ENCODE measurements at places on chromosomes 6 and 20. TPM values are rescaled to one million over a fixed set of nuclear protein-coding genes. Genes with fewer than 3 reads are reported as not detected.

- no peak for DNase-seq
These were observed 266.1 kb upstream of the PTCHD4 start for GRCh38 chr6:48377115-48377514.

DNA sequence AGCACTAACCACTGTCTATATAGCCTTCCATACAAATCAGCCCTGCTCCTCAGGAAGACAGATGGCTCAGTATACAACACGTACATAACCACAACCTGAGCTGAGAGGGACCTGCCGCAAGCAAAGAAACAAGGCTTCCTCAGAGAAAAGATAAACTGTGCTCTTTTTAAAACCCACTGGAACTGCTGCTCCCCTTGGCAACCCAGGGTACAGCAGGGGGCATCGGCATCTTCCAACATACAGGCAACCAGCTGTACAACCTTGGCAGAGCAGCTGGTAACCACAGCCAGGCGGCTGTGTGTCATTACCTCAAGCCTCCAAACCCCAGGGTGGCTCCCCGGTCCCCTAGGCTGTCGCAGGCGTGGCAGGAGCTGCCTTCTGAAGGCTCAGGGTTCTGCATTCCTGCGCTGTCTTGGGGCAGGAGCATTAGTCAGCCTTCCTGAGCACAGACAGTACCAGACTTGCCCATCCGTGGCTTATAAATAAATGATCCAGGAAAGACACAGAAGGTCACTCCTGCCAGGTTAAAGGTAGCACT is 249.5 kb downstream of the ADGRG6 start:
- DNase-seq: no peak

The CALHM5 gene
- 7.2 TPM for total RNA-seq

GRCh38 chr20:47699818-47700217 is 85.5 kb downstream of the SULF2 start:
- DNase-seq: no peak

The SPTLC3 gene
- total RNA-seq: 13.6 TPM

GRCh38 chr6:109166673-109167072 is 71.4 kb downstream of the CEP57L1 start:
- DNase-seq: no peak

DNA sequence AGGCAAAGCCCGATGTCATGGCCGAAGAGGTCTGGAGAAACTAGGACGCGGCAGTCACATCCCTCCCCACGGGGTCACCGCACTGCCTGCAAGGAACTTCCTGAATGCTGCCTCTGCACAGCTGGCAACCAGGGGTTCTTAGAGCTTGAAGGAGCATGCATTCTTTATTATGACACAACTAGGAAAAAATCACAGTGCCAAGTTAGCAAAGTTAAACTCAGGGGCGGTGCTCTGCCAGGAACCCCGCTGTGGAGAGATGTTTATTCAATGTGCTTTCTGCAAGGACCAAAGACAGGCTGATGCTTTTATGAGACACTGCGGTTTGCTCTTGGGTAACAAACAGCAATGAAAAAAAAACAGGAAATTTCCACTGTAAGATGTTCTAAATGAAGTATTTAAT is 287.3 kb upstream of the FOXQ1 start:
- DNase-seq: peak; percentile 78

DNA sequence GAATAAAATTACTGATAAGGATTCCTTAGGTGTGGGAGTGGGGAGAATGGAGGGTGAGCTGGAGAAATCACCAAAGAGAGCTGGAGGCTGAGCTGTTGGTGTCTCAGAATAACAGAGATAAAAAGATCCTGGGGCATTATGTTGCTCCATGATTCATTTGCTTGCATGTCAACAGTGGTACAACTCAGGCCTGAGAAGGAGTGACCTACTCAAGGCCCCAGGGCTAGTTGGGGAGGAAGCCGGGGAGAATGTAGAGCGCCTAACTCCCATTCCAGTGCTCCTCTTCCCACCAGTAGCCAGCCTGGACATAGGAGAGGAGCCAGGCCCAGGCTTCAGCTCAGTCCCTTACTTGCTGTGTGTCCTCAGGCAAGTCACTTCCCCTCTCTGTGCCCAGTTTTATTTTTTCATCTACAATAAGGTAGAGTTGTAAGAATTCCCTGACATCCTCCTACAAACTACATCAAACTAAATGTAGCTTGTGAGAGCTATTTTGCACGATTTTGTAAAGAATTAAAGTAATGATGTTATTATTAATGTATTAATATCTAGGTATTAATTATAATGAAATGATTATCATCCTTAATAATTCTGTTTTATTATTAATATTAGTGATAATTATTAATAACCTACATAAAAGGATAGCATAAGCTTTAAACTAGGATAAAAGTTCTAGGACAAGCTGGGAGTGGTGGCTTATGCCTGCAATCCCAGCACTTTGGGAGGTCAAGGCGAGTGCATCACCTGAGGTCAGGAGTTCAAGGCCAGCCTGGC is 250.9 kb upstream of the SULF2 start:
- DNase-seq: no peak

The PTPRK gene
- 24.5 TPM for total RNA-seq

- no peak for DNase-seq
These were observed 31.6 kb upstream of the FOXC1 start for GRCh38 chr6:1577896-1578745.

- no peak for DNase-seq
These were observed 22.6 kb downstream of the GHRH start for GRCh38 chr20:37238935-37239451.

The HLA-DOB gene
- total RNA-seq: 0.32 TPM

The SLC22A3 gene
- total RNA-seq: not detected

DNA sequence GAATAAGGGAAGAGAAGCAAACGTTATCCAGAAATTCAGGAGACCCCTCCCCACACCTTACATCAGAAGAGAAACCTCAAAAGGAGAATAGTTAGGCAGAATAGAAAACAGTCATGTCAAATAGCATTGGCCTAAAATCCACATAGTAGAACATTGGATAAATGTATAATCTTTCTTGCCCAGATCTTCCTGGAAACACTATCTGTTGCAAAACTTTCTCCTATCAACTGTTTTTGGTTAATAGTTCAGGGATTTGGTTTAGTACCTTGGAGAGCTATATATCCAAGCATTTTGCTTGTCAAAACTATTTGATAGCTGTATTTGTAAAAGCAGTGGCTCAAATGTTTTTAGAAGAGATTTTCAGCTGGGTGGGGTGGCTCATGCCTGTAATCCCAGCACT is 74.3 kb upstream of the PHACTR2 start:
- DNase-seq: no peak

DNA sequence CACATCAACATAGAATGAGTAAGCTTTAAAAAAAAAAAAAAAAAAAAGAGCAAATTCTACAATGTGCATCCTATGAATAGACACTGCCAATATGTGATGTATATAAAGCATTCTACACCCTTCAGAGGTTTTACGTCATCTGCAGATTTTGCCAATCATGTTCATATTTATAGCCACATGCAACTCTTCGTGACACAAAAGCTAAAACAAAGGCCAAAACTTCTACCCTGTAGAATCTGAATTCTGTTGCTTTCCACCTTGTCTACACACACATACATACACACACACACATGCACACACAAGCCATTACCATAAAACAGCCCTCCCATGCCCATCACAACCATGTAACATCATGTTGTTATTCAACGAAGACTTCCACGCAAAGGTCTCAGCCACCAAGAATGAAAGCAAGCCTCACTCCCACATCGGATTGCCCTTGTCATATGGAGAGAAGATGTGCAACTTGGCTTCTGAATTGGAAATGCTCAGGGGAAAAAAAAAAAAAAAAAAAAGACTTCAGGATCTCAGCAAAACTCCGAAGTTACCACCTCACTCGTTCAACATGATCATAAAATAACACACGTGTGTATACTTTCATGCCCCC is 479.4 kb upstream of the JARID2 start:
- DNase-seq: no peak

GRCh38 chr6:113433335-113433991 is 423.7 kb upstream of the MARCKS start:
- DNase-seq: no peak

The TCF21 gene
- total RNA-seq: not detected

The C20orf144 gene
- total RNA-seq: not detected

DNA sequence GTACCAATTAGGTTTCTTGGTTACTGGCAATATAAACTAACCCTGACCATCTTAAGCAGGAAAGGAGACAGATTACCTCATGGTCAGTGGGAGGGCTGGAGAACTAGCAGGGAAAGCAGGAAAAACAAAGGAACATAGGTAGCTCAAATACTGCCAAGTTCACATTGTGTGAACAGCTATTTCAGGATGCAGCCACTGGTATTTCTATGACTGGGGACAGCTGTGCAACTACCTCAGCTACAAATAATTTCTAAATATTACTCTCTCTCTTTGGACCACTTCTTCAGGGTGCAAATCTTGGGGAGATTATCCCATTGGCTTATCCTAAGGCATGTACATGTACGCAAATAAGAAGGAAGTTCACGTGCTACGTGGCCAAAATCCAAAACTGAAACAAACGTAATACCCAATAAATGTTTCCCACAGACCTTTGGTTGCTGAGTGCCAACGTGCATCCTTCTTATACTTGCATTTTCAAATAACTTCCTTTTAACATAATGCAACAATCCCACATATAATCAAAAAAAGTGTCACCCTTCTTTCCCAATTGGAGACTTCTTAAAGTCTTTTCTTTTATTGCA is 180.9 kb downstream of the PHF3 start:
- DNase-seq: no peak

- DNase-seq: no peak
These were observed 54.7 kb downstream of the PHF20 start for GRCh38 chr20:35826397-35826998.

DNA sequence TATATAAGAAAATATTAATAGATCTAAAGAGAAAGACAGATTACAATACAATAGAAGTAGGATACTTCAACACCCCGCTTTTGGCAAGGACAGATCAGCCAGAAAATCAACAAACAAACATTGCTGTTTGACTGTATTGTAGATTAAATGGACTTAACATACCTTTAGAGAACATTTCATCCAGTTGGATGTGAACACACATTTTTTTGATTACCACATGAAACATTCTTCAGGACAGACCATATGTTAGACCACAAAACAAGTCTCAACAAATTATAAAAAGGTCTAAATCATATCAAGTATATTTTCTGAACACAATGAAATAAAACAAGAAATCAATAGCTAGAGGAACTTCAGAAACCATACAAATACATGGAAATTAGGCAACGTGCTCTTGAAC is 148.2 kb downstream of the TRMT11 start:
- no peak for DNase-seq

The SLC23A2 gene
- 5.9 TPM for total RNA-seq
